ENCODE measurements at places on chromosomes 12 and 14. TPM values are rescaled to one million over a fixed set of nuclear protein-coding genes. Genes with fewer than 3 reads are reported as not detected.

DNA sequence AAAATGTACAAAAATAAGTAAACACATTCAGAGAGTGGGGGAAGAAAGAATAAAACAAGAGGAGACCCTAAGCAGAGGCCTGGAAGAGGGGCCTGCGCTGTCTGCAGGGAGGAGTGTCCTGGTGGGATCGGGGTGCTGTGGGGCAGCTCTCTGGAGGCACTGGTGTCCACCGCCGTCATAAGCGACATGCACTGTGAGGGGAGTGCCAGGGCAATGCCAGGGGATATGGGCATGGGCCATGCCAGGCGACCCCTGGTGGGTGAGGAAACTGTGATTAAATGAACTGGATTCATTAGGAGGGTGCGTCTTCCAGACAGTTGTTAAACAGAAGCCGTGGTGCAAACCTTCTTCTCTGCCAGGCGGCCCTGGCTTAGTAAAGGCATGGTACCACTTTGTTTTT, 116.6 kb downstream of the PIWIL1 start:
- no peak overlapping the region for H3K27ac ChIP-seq
- H3K36me3 ChIP-seq: no peaks in the 10 kb centered on the region
- H3K4me3 ChIP-seq: no peak overlapping the region
- H3K27me3 ChIP-seq: no peaks in the 10 kb centered on the region
- no peak for DNase-seq

DNA sequence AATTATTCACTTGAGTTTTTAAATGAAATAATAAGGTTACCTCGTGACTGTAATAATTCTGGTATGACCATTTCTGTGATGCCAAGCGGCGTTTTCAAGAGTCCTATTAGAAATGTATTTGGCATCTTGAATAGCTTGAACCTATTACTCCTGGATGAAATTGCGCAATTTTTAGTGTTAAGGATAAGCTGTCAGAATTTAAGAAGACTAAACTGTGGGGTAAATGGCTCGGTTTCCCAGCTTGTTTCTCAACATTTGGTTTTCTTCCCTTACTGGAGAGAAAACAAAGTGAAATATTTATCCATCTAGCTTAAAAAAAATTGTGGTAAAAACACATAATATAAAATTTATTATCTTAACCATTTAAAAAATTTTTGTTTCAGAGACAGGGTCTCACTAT, 26.8 kb downstream of the PCNX1 start:
- H3K27ac ChIP-seq: no peak overlapping the region
- no peaks in the 10 kb centered on the region for H3K27me3 ChIP-seq
- H3K4me1 ChIP-seq: peaks cover 32% of the 10 kb centered on the region
- no peak overlapping the region for H3K4me3 ChIP-seq

GRCh38 chr14:91321131-91321530, 76.6 kb upstream of the GPR68 start:
- no peak overlapping the region for H3K27ac ChIP-seq
- no peaks in the 10 kb centered on the region for H3K36me3 ChIP-seq
- H3K4me1 ChIP-seq: peaks cover 7% of the 10 kb centered on the region
- no peak overlapping the region for H3K4me3 ChIP-seq

DNA sequence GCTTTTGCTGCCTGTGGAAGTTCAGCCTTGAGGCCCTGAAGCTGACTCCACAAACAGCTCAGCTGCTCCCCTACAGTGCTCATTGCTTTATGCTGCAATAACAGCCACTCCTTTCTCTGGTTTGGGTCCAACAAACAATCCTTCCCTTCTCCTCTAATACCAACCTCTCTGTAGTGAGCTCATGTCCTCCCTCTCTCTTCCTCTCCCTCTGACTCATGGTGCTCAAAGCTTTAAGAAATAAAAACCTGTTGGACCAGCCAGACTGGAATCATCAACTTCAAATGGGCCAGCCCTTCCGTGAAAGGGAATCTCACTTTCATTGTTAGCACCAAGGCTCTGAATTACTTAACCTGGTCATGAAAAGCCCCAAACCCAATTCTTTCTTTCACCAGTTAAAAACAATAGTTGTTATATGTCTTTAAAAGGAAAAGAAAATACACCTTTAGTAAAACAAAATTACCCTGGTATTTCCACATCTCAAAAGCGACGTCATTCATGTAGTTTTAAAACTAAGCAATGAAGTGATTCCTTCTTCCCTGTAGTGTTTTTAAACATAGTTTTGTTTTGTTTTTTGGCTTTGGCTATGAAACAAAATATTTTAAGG, 126.4 kb downstream of the DUSP6 start:
- H3K4me1 ChIP-seq: peaks cover 24% of the 10 kb centered on the region
- no peaks in the 10 kb centered on the region for H3K27me3 ChIP-seq
- H3K36me3 ChIP-seq: no peaks in the 10 kb centered on the region

GRCh38 chr14:55746558-55746957, 166.6 kb downstream of the KTN1 start:
- no peak for DNase-seq
- no peak overlapping the region for H3K4me3 ChIP-seq
- no peaks in the 10 kb centered on the region for H3K36me3 ChIP-seq
- no peaks in the 10 kb centered on the region for H3K27me3 ChIP-seq
- H3K4me1 ChIP-seq: peaks cover 1% of the 10 kb centered on the region

DNA sequence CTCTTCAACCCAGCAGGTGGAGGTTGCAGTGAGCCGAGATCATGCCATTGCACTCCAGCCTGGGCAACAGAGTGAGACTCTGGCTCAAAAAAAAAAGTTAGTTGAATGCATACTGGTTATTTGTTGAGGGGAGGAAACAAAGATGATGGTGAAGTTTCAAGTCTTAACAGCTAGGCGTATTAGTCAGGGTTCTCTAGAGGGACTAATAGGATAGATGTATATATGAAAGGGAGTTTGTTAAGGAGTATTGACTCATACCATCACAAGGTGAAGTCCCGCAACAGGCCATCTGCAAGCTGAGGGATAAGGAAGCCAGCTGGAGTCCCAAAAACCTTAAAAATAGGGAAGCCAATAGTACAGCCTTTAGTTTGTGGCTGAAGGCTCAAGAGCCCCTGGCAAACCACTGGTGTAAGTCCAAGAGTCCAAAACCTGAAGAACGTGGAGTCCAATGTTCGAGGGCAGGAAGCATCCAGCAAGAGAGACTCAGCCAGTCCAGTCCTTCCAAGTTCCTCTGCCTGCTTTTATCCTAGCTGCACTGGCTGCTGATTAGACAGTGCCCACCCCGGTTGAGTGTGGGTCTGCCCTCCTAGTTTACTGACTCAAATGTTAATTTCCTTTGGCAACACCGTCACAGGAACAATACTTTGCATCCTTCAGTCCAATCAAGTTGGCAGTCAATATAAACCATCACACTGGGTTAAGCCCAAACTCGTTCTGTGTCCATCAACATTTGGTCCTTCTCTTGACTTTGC, 26.1 kb upstream of the PKP2 start:
- no peak overlapping the region for H3K27ac ChIP-seq
- no peaks in the 10 kb centered on the region for H3K36me3 ChIP-seq
- no peak for DNase-seq
- peaks cover under 1% of the 10 kb centered on the region for H3K27me3 ChIP-seq
- H3K4me1 ChIP-seq: peaks cover 41% of the 10 kb centered on the region

DNA sequence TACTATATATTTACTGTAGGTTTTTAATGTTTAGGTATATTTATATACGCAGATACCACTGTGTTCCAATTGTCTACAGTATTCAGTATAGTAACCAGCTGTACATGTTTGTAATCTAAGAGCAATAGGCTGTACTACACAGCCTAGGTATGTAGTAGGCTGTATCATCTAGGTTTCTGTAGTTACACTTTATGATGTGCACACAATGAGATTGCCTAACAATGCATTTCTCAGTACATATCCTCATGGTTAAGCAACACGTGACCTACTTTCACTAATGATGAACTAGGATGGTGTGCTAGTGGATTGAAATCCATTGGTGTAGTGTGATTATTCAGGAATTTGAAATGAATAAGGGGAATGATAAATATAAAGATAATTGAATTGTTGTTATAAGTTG, 77.7 kb downstream of the ETNK1 start:
- H3K4me1 ChIP-seq: peaks cover 12% of the 10 kb centered on the region
- H3K27me3 ChIP-seq: no peaks in the 10 kb centered on the region
- DNase-seq: no peak
- H3K36me3 ChIP-seq: no peaks in the 10 kb centered on the region
- no peak overlapping the region for H3K27ac ChIP-seq

DNA sequence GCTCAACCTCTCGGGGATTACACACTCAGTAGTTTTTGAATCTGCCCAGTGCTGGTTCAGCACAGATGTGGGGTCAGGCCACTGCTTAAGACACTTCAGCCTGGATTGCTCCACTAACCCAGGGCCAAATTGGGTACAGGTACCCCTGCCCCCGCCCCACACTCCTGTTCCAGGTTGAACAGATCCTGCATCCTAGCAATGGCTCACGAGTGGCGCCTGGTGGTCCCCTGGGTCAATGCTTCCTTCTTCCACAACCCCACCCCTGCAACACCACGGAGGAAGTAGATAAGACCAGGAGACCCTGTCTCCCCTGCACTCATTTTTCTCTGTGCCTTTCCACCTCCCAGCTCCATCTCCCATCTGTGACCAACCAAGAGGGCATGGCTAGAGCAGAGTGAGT, 108.4 kb downstream of the ESRRB start:
- no peak overlapping the region for H3K4me3 ChIP-seq
- no peak for DNase-seq
- H3K36me3 ChIP-seq: no peaks in the 10 kb centered on the region

- no peaks in the 10 kb centered on the region for H3K36me3 ChIP-seq
- H3K27ac ChIP-seq: no peak overlapping the region
- DNase-seq: no peak
- H3K4me3 ChIP-seq: no peak overlapping the region
Measured at GRCh38 chr14:87278415-87278814, 714.6 kb downstream of the GALC start.

DNA sequence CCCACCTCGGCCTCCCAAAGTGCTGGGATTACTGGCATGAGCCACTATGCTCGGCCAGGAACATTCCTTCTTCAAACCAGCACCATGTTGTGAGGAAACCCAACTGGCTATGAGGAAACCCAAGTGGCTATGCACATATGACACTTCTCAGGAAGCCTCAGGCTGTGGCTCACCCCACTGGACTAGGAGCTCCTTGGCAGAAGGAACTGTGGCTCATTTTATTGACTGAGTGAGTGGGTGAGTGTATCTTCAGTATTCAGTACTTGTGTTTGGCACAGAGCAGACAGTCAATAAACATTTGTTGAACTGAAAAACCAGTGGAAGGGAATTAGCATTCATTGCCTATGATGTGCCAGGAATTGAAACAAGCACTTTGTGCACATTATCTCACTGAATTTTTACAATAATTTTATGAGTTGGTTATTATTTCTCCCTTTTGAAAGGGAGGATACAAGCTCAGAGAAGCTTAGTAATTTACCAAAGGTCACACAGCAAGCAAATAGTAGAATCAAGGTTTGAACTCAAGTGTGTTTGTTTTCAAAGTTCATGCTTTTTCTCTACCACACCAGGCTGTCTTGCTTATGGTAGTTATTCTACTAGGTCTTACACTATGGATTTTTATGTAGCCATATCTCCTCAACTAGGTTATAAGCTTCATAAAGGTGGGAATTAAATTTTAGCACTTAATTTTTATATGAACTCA, 121.6 kb downstream of the VEZT start:
- no peak overlapping the region for H3K4me3 ChIP-seq
- H3K27me3 ChIP-seq: no peaks in the 10 kb centered on the region
- DNase-seq: no peak
- H3K27ac ChIP-seq: no peak overlapping the region
- H3K4me1 ChIP-seq: peaks cover 23% of the 10 kb centered on the region

The SMCO3 gene
- total RNA-seq: not detected

The SYNDIG1L gene
- 0.26 TPM for total RNA-seq

The PTPRB gene
- 0.05 TPM for total RNA-seq

The RPGRIP1 gene
- not detected for total RNA-seq

The NRXN3 gene
- 26.4 TPM for total RNA-seq

The ZNF891 gene
- total RNA-seq: 2.1 TPM
